ENCODE measurements at places on chromosomes 7 and 10.
A peak's percentile ranks its signal among the peaks of the same experiment; 100 is the strongest.

DNA sequence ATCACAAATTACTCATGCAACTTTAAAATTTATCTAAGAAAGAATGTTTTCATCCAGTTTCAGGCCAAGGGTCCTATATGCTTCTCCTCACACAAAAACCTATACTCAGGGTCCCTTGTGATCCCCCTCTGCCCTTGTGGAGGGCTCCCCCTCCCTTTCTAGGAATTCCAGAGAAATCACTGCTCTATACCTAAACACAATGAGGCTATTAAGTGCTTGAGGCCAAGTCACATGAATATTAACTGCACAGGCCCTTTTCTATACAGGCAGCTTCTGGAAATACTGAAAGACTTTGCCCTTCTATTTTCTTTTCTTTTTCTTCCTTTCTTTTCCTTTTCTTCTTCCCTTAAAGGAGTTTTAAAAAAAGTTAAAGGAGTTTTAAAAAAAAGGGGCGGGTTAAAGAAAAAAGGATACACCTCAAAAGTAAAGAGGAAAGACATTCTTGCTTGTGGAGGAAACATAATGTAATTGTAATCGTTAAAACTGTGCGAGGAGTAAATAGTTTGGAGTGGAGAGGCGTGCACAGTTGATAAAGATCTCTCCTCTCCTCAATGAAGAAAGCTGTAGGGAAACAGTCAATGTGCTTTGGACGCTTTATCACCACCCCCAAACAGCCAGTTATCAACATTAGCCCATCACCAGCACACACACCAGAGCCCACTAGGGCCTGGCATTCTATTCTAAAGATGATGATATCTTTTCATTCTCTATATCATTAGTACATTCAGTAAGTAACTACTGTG is 16.4 kb downstream of the GRB10 start:
- DNase-seq = no peak

GRCh38 chr10:18230794-18231193 is 90.6 kb downstream of the CACNB2 start:
- DNase-seq = no peak

DNA sequence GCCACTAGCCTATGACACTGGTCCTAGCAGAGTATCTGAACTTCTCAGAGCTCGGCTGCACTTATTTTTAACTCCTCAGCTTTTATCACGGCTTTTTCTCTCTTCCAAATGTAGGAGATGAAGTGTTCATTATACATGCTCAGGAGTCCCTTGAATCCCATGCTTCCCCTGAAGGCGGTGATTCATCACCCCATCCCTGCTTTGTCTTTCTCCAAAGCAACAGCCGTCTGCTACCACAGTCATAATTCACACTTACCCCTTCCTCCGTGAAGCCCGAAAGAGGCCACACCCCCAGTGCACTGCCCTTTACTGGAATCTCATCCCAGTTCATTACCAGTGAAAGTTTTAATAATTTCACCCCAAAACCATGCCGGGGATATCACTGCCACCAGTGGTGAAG is 301.5 kb upstream of the SHH start:
- no peak for DNase-seq

- DNase-seq = peak; percentile 55
These were observed 26.3 kb upstream of the COL1A2 start for GRCh38 chr7:94368371-94368791.

DNA sequence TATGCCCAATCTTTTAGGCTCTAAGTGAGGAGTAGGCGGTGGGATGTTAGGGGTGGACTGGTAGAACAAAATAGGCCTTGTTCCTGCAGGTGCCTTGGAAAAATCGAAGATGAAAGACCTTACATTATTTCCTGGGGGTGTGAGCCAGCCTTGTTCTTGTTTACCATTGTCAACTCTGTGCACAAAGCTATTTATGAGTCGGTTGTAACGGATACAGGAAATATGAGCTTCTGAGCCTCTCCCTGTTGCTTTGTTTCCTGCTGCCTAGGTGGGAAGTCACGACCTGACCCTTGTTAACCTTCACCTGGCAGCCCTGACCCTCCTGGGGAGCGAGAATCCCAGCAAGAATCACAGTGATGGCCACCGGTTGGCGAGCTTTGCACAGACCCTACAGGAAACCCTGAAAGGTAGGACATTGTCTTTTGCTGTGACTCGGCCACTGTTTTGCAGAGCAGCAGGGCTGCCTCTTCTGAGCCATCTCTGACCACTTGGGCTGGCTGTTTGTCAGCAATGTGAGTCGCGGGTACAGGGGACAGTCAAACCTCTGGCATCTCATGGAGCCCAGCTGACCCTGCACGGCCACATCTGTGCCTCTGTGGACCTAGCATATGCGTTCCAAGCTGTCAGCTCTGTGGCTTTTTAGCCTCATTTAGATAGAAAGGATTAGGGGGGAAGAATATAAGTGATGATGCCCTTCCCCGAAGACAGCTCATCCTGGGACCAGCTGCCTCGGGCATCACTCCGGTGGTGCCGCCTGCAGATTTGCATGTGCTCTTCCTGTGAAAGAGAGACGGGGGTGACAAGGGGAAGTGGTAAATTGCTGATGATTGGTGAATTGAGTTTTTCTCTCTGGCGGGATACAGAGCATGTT is 102.1 kb upstream of the ANLN start:
- no peak for DNase-seq

All from kidney (tissue), 22 donors.